Stimulated activated CD4-positive, alpha-beta T cell treated with anti-CD3 and anti-CD28 coated beads, Interleukin-1b, Interleukin-23, amount 100 ng/mL, for 24 hours (primary cell): ENCODE measurements at places on chromosomes 1 and 21.

GRCh38 chr1:211285196-211285595, 26.0 kb downstream of the RCOR3 start:
- DNase-seq, result no peak

DNA sequence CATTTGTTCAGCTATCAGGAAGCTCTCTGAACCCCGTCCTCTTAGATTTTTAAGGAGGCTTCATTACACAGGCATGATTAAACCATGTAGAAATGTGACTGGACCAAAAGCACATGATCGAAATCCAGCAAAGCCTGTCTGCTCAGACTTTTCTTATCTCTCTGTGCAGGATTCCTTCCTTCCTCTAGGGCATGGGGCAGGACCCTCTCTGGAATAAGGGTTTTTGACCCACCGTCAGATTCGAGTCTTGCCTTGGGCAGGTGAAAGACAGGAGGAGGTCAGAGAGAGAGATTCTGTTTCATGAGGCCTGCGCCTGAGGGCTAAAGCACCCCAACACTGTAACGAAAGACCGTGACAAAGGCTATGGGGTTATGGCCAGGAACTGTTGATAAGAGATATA, 136.8 kb downstream of the RHOU start:
- no peak for DNase-seq

GRCh38 chr1:159869173-159869572, 6.7 kb upstream of the VSIG8 start:
- no peak for DNase-seq

DNA sequence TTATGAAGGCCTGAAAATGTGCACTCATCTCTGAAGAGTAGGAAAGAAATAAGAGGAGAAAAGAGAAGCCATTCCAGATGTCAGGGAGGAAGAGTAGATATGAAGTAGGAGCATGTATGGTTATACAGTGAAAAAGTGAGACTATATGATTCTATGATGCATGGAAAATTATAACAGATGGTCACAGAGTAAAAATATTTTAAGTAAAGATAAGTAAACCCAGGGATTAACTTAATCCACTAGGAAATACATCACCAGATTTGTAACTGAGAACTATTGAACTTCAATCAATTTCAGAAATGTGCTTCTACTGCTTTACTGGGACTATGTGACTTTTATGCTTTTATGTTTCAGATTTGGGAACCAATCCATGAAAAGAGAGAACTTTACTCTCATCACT, at the start of gene OR10J1:
OR10J1 (plus strand) TSS at position 301 of the 400 bp plus-strand sequence; CDS start at position 371, 70 bp downstream.
- DNase-seq, result no peak

GRCh38 chr1:209674957-209675564, at the start of gene G0S2:
TSS of gene G0S2 (plus strand) at chr1:209675412. CDS start at chr1:209675685, 273 bp downstream.
- no peak for DNase-seq

- DNase-seq, result no peak
Measured at GRCh38 chr1:237562242-237562823, 328.4 kb downstream of the ZP4 start.
